ENCODE measurements at places on chromosomes 6 and 20.

- DNase-seq: peak; percentile 50
Measured at GRCh38 chr6:27290065-27290849, 21.8 kb downstream of the POM121L2 start.

DNA sequence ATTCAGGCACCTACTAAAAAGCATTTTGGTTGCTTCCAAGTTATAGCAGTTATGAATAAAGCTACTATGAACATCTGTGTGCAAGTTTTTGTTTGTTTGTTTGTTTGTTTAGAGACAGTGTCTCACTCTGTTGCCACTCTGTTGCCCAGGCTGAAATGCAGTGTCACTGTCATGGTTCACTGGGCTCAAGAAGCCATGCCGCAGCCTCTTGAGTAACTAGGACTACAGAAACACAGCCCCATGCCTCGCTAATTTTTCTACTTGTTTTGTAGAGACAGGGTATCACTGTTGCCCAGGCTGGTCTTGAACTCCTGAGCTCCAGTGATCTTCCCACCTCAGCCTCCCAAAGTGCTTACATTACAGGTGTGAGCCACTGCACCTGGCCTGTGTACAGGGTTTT lies 795.9 kb downstream of the EPHA7 start:
- no peak for DNase-seq

DNA sequence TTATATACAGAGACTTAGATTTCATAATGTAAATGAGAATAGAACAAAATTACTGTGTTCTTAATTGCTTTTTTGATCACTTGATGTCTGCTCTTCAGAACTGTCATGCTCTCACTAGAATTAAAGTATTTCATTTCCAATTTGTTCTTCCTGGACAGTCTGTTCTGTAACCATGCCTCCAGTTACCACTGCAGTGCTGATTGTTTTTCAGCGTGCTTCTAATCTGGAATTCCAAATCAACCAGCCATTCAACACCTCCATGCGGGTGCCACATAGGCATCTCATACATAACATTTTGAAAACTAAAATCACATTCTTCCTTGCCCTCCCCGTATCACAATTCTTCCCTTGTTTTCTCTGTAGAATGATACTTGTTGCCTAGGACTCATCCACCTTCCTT lies 132.8 kb downstream of the QKI start:
- no peak for DNase-seq

DNA sequence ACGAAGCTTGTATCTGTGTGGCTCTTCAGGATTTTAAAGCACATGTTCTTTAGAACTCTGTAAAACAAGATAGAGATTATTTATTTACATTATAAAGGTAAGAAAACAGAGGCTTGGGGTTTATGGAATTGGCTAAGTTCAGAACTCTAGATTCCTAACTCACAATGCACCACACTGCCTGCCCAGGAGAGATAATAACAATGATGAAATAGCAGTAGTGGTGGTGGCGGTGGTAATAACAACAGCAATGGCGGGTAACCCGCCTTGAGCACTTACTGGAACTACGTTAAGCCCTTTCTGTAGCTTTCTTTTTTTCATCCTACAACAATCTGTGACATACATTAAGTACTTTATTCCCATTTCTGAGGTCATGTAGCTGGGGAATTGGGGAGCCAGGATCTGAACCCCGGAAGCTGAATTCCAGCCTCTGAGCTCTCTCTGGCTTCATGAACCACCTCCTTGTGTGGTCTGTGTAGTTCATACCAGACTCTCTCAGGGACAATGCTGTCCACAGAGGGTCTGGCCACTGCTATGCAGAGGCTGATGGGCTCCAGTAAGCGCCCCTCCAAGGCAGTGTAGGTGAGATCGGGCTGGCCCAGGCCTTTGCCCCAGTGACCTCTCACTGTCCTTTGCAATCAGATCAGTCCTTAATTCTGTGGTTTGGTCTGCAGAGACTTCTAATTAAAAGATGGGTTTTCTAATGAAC lies 260.9 kb downstream of the SLC24A3 start:
- no peak for DNase-seq

DNA sequence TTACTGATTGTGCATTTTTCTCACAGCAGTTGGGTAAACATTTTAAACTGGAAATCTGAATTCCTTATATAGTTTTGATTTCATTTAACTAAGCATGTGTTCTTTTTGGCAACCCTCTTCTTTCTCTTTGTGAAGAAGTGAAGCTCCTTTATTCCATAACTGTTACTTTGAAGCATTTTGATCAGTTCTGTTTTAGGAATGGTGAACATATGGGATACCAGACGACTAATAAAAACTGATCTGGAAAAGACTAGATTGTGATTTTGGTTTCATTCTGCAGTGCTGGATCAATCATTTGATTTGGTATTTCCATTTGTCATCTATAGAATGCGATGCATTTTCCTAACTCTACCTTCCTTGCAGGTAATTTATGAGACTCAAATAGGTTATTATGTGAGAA lies 9.8 kb downstream of the AFG1L start:
- no peak for DNase-seq

All from HCEC 1CT (cell line).